ENCODE measurements at places on chromosomes 7 and 10. TPM values are rescaled to one million over a fixed set of nuclear protein-coding genes. Genes with fewer than 3 reads are reported as not detected.

- peaks cover 5% of the 10 kb centered on the region for H3K4me1 ChIP-seq
- H3K27ac ChIP-seq, result no peak overlapping the region
Measured at GRCh38 chr7:7103343-7104313, 78.7 kb upstream of the C1GALT1 start.

GRCh38 chr7:39088730-39089593 lies 111.3 kb downstream of the POU6F2 start:
- H3K4me3 ChIP-seq, result no peak overlapping the region
- DNase-seq, result no peak
- H3K4me1 ChIP-seq, result no peaks in the 10 kb centered on the region
- peaks cover 10% of the 10 kb centered on the region for H3K27me3 ChIP-seq
- no peak overlapping the region for H3K27ac ChIP-seq

- DNase-seq, result no peak
- no peaks in the 10 kb centered on the region for H3K4me1 ChIP-seq
- no peaks in the 10 kb centered on the region for H3K27me3 ChIP-seq
- no peaks in the 10 kb centered on the region for H3K36me3 ChIP-seq
Measured at GRCh38 chr10:75773231-75773780, 341.9 kb downstream of the LRMDA start.

GRCh38 chr10:37436357-37436756 lies 311.0 kb downstream of the ANKRD30A start:
- no peaks in the 10 kb centered on the region for H3K36me3 ChIP-seq
- H3K27ac ChIP-seq, result no peak overlapping the region
- DNase-seq, result no peak
- H3K27me3 ChIP-seq, result no peaks in the 10 kb centered on the region

- H3K4me1 ChIP-seq, result no peaks in the 10 kb centered on the region
- H3K27ac ChIP-seq, result no peak overlapping the region
- H3K4me3 ChIP-seq, result no peak overlapping the region
- H3K36me3 ChIP-seq, result no peaks in the 10 kb centered on the region
- no peak for DNase-seq
Measured at GRCh38 chr10:12608761-12609160, 259.4 kb downstream of the CAMK1D start.

- DNase-seq, result no peak
- H3K4me3 ChIP-seq, result peak overlapping the region; percentile 92
- H3K27me3 ChIP-seq, result no peaks in the 10 kb centered on the region
- no peaks in the 10 kb centered on the region for H3K36me3 ChIP-seq
- H3K4me1 ChIP-seq, result peaks cover 24% of the 10 kb centered on the region
- peak overlapping the region; percentile 88 for H3K27ac ChIP-seq
Measured at GRCh38 chr10:58265249-58265648, 2.4 kb downstream of the IPMK start.

GRCh38 chr7:120856621-120857352 lies 1.2 kb downstream of the TSPAN12 start:
- DNase-seq, result no peak
- peaks cover 10% of the 10 kb centered on the region for H3K4me1 ChIP-seq
- no peak overlapping the region for H3K27ac ChIP-seq
- no peaks in the 10 kb centered on the region for H3K36me3 ChIP-seq

DNA sequence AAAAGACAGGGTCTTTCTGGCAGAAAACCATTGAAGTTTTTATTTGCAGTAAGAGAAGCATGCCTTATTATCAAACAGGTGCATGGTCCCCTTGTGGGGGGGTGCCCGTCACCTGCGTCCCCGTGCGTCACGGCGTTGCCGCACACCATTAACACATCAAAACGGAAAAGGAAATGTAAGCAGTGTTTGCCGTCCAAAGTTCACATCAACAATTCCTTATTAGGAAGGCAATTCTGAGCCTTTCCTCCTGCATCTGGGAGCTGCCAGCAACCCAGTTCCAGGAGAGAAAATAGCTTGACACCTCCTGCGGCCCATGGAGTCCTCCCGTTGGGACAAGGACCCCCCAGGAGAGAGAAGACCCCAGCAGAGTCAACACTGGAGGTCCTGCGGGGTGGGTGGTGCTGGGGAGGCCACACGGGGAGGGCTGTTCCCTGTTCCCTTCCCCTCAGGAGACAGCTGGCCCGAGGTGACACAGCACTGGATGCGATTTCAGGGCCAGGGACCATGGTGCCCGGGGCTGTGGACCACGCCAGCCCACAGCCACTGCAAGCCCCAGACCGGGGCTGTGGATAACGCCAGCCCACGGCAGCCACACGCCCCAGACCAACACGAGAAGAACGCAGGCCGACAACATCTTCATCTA lies 39.5 kb downstream of the DIP2C start:
- H3K4me1 ChIP-seq, result peaks cover 7% of the 10 kb centered on the region
- H3K27ac ChIP-seq, result no peak overlapping the region
- H3K27me3 ChIP-seq, result no peaks in the 10 kb centered on the region

DNA sequence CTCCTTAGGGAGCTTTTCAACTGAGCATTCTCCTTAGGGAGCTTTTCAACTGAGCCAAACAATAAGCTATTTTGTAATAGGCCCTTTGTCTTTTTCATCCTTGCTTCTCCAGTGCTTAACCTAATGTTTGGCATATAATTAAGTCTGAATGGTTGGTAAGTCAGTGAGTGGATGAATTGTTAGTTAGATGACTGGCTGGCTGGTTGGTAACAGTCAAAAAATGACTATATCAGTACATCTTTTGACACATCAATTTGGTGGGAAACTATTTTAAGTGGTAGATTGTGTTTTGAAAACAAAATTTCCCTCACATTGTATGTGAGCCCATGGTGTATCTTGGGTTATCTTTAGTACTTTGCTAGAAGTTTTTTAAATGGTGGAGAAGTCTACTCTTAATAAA lies 16.4 kb downstream of the ING3 start:
- no peak for DNase-seq
- H3K27ac ChIP-seq, result no peak overlapping the region
- H3K36me3 ChIP-seq, result peaks cover 27% of the 10 kb centered on the region

GRCh38 chr7:98869597-98870120 lies at the start of gene TMEM130:
TSS of gene TMEM130 (minus strand) at chr7:98870014. CDS start at chr7:98869861, 153 bp downstream.
- DNase-seq, result no peak
- H3K4me1 ChIP-seq, result no peaks in the 10 kb centered on the region
- H3K27me3 ChIP-seq, result peaks cover 7% of the 10 kb centered on the region
- no peaks in the 10 kb centered on the region for H3K36me3 ChIP-seq
- peak within 1 kb of the TSS; percentile 27 for H3K4me3 ChIP-seq
- H3K27ac ChIP-seq, result no peak within 1 kb of the TSS

DNA sequence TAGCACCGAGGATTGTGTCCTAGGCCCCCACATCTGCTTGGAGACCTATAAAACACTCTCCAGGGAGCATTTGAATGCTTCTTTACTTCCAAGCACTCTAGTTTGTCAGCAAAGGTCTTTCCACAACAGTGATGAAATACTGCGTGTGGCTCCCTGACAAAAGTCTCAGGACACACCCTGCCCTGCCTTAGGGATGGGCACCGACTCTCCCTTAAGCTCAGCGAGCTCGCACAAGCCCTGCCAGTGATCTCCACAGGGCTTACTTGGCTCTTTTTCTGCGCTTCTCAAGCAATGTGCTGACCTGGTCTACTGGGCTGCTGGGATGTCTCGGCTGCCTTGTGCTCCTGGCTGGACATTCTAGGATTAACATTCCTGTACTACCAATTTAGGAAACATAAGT lies 84.3 kb upstream of the MPP7 start:
- no peak overlapping the region for H3K4me3 ChIP-seq
- H3K27ac ChIP-seq, result no peak overlapping the region
- peaks cover 2% of the 10 kb centered on the region for H3K27me3 ChIP-seq
- H3K4me1 ChIP-seq, result no peaks in the 10 kb centered on the region
- no peak for DNase-seq

Gene SEMA3E
- 7.3 TPM for total RNA-seq

- no peak for DNase-seq
- no peak overlapping the region for H3K4me3 ChIP-seq
- no peaks in the 10 kb centered on the region for H3K36me3 ChIP-seq
Measured at GRCh38 chr7:98038321-98038720, 48.3 kb upstream of the OCM2 start.

DNA sequence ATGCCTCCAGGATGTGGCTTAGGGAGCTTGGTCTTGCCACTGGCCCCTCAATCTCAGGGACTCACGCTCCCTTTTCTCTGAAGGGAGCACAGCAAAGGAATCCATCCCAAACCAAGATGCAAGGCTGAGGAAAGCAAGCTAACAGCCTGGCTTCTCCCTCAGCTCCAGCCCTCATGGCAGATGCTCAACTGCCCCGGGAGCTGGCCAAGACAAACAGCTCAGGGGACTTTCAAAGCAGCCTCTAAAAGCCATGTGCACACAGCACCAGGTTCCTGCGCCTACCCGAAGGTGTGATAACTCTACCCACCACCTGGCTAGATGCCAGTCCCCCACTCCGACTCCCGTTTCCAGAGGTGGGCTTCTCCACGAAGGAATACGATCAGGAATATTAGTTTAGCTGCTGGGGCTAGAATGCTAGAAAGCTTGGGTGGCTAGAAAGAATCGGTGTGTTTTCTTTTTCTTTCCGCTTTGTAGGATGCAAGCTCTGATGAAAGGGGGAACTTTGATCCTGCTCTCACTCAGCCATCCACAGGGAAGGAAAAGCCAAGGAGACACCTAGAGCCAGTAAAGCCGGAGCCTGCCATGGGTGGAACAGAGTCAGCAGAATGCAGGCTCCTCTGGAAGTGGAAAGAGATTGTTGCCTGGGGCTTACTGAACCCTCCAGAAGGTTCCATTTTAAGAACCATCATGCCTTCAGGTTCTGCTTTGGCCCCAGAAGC lies 89.0 kb upstream of the FGFR2 start:
- no peak for DNase-seq
- no peaks in the 10 kb centered on the region for H3K4me1 ChIP-seq
- H3K27me3 ChIP-seq, result peaks cover 23% of the 10 kb centered on the region
- no peak overlapping the region for H3K27ac ChIP-seq

- H3K27me3 ChIP-seq, result no peaks in the 10 kb centered on the region
- H3K4me3 ChIP-seq, result no peak overlapping the region
- no peak for DNase-seq
- H3K4me1 ChIP-seq, result peaks cover 3% of the 10 kb centered on the region
- no peaks in the 10 kb centered on the region for H3K36me3 ChIP-seq
Measured at GRCh38 chr10:86801995-86802394, 45.6 kb downstream of the BMPR1A start.

GRCh38 chr7:158707610-158708009 lies 3.0 kb upstream of the NCAPG2 start:
- no peaks in the 10 kb centered on the region for H3K36me3 ChIP-seq
- H3K27me3 ChIP-seq, result no peaks in the 10 kb centered on the region
- no peak overlapping the region for H3K27ac ChIP-seq
- DNase-seq, result no peak

DNA sequence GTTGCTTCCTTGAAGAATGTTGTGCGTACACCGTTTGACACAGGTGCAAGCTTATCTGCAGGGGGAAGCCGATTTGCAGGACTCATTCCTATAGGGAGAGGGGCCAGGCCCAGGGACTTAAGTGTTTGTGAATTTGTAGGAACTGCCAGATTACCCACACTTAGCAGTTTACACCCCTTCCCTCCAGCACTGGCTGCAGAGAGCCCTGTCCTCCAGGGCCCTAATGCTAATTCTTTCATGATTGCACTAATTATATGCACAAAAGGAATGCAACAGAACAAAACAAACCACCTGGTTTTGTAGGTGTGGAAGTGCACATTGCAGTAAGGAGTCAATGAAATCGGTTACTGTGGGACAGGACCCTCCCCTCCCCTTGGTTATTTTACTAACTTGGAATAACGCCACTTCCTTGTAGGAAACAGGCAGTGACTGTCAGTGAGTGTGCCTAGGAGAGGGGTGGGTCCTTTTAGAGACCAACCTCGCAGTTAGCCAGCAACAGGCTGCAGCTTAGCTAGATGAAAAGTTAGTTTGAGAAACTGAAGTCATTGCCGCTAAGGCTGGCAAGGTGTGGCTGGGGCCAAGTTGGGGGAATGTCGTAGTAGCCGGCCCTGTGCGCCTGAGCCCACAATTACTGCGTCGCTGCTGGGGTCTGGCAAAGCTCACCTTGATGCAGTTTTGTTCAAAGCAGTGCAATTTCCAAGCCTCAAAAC lies 60.6 kb downstream of the CUX1 start:
- no peak overlapping the region for H3K27ac ChIP-seq
- H3K36me3 ChIP-seq, result no peaks in the 10 kb centered on the region
- H3K27me3 ChIP-seq, result no peaks in the 10 kb centered on the region
- H3K4me1 ChIP-seq, result peaks cover 52% of the 10 kb centered on the region
- H3K4me3 ChIP-seq, result no peak overlapping the region

- no peaks in the 10 kb centered on the region for H3K4me1 ChIP-seq
- no peak overlapping the region for H3K4me3 ChIP-seq
- no peaks in the 10 kb centered on the region for H3K36me3 ChIP-seq
- no peak for DNase-seq
- H3K27me3 ChIP-seq, result no peaks in the 10 kb centered on the region
Measured at GRCh38 chr7:33089142-33089541, 20.1 kb downstream of the RP9 start.

GRCh38 chr7:29289156-29290021 lies 94.8 kb downstream of the CHN2 start:
- no peaks in the 10 kb centered on the region for H3K4me1 ChIP-seq
- no peak for DNase-seq
- peaks cover 14% of the 10 kb centered on the region for H3K27me3 ChIP-seq
- no peak overlapping the region for H3K4me3 ChIP-seq
- no peaks in the 10 kb centered on the region for H3K36me3 ChIP-seq
- H3K27ac ChIP-seq, result no peak overlapping the region

Gene EN2
- 1.5 TPM for total RNA-seq

- no peak for DNase-seq
- H3K27me3 ChIP-seq, result no peaks in the 10 kb centered on the region
- no peaks in the 10 kb centered on the region for H3K36me3 ChIP-seq
- no peak overlapping the region for H3K27ac ChIP-seq
Measured at GRCh38 chr7:34751725-34752643, 94.0 kb downstream of the NPSR1 start.

Gene PLXNA4
- 0.10 TPM for total RNA-seq

DNA sequence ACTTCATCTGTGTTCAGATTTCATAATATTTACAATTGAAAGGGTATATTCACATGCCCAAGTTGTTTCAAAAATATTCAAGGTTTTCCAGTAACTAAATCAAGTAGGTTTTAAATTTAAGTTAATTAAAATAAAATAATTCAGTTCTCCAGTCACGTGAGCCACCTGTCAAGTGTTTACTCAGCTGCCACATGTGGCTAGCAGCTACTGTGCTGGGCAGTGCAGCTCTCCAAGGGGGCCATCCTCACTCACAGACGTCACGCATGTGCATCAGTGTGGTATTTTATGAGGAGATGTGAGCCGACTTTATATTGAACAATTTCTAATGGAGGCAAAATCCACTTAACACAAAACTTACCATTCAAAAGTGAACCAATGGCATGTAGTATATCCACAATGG lies 69.7 kb upstream of the CAMK2B start:
- no peaks in the 10 kb centered on the region for H3K36me3 ChIP-seq
- no peak overlapping the region for H3K27ac ChIP-seq
- H3K4me3 ChIP-seq, result no peak overlapping the region
- no peaks in the 10 kb centered on the region for H3K4me1 ChIP-seq
- no peaks in the 10 kb centered on the region for H3K27me3 ChIP-seq

GRCh38 chr7:120190109-120190508 lies 82.9 kb upstream of the KCND2 start:
- H3K27me3 ChIP-seq, result no peaks in the 10 kb centered on the region
- H3K36me3 ChIP-seq, result no peaks in the 10 kb centered on the region
- no peak overlapping the region for H3K4me3 ChIP-seq

Gene CNNM1
- 16.6 TPM for total RNA-seq

Gene ADRA2A
- 0.05 TPM for total RNA-seq

Gene SLC18A2
- not detected for total RNA-seq

GRCh38 chr7:149325248-149325647 lies 63.3 kb downstream of the ZNF783 start:
- H3K36me3 ChIP-seq, result no peaks in the 10 kb centered on the region
- no peak overlapping the region for H3K27ac ChIP-seq
- no peaks in the 10 kb centered on the region for H3K4me1 ChIP-seq
- no peak overlapping the region for H3K4me3 ChIP-seq
- H3K27me3 ChIP-seq, result no peaks in the 10 kb centered on the region
- no peak for DNase-seq

GRCh38 chr7:114740941-114741340 lies 181.0 kb upstream of the MDFIC start:
- DNase-seq, result no peak
- no peaks in the 10 kb centered on the region for H3K4me1 ChIP-seq
- no peak overlapping the region for H3K4me3 ChIP-seq
